ENCODE measurements at places on chromosomes 4 and X.

DNA sequence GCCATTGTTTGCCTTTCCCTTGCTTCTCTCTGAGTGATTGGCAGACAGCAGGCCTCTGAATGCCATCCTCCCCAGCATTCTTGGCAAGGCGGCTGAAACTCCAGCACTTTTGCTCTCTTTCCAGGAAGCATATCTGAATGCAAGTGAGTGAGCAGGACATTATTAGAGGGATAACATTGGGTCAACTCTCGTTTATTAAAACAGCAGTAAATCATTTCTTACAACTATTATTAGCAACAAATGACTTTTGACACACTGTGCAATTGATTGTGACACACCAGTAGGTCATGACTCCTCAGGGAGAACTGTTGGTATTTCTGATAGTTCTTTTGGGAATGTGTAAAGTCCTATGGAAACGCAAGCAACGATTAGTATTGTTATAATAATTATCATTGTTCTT lies 103.8 kb downstream of the EFNB1 start:
- no peak for DNase-seq

DNA sequence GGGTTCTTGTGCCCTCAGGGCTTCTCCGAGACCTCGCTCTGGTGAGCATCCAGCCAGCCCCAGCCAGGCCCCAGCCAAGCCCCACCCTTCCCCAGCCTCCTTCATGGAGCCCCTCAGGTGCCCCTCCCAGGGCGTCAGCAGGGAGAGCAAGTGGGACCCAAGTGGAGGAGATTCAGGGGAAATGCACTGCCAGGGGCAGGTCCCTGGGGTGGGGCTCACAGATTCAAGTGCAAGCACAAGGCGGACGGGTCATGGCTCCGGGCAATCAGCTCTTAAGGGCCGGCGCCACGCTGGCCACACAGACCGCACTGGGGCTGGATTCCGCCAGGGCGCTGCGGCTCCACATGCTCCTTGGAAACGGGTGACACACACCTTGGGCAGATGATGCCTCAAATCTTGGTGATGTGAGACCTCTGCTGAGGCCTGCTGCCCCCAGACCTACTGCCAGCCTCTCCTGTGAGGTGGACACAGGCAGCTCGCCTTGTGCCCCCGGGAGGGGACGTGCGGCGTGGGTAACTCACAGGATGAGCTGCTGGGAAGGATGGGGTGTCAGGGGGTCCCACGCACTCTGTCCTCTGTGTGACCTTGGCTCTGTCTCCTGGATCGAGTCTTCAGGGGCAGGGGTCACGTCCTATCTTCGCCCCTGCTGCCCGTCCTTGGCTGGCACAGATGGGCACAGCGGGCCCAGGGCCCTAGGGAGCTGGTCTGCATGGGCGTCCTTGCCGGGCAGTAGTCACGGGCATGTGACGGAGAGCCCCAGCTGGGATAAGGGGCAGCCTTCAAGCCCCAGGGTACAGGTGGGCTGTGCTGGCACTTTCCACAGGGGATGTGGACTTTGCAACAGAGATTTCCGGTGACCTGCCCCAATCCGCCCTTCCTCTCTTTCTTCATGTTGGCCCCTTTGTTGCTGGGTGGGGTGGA lies 17.1 kb downstream of the NAT8L start:
- DNase-seq, result no peak

GRCh38 chr4:107993969-107994368 lies 4.3 kb downstream of the HADH start:
- DNase-seq, result no peak

DNA sequence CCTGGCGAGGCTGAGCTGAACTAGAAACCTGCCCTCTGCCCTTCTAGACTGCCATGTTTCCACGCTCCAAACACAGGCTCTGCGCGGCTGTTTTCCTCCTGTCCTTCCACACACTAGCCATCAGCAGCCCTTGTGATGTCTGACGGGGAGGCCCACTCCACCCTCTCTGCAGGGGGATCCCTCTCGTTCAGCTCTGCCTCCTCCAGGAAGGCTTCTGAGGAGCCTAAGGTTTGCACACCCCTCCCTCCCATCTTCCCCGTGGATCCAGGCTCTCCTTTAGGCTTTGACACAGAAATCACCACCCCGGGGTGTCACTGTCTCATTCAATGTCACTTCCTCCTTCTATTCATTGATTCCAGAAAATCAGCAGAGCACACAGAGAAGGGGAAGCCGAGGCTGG lies 38.6 kb upstream of the CRMP1 start:
- DNase-seq, result no peak

- DNase-seq, result no peak
Measured at GRCh38 chr4:173538909-173539445, 8.9 kb upstream of the HAND2 start.

DNA sequence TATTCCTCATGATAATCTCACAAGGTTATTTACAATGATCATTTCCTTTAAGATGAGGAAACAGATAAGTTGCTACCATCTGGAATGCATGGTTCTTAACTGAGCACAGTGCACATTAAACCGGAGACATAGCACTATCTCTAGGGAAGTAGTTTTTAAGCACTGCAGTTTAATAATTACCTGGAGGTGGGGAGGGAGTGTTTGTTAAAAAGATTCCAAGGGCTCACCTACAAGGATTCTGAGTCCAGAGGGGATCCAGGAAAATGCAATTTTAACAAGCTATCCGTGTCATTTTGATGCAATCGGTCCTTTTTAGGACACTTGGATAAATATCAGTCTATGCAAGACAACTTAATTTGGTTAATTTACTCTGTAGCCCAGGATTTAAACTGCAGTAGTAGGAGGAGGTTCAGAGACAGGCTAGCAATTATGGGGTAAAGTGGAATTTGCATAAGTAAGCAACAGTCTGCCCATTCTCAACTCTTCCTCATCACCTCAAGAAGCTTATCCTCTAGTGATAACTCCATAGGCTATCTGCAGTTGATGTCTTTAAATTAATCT lies 2.8 kb upstream of the PDLIM5 start:
- DNase-seq, result no peak

DNA sequence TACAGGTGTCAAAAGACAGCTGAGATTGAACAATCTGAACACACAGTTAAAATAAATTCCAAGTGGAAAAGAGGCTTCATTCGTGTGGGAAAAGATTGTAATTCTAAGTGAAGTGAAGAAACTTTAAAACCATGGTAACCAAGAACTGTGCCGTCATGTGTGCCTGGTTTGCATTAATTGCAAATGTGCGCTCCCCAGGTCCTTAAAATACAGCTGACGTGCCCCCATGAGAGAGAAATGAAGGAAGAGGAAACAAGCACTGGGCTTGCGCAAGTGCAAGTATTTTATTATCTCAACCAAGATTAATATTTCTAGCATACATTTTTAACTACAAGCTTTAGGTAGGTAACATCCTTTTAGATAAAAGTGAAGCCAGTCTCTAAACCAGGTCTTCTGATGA lies 92.5 kb downstream of the PARM1 start:
- DNase-seq, result no peak

DNA sequence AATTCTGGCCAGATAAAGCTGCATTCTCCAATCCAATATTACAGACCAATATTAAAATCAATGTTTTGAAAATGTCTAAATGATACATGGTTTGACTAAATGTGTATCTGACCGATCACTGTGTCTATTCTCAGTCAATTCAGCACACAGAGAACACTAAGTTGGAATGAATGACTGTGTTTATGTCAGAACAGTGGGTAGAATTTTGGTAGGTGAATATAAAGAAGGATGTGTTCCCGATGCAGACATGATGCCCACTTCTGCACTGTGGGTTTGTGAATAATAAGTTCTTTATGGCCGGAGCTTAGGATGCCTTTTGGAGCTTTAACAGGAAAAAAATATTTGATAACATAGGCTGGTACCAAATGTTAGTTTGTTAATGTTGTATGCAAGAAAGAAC lies 113.2 kb upstream of the GIMD1 start:
- DNase-seq, result no peak

DNA sequence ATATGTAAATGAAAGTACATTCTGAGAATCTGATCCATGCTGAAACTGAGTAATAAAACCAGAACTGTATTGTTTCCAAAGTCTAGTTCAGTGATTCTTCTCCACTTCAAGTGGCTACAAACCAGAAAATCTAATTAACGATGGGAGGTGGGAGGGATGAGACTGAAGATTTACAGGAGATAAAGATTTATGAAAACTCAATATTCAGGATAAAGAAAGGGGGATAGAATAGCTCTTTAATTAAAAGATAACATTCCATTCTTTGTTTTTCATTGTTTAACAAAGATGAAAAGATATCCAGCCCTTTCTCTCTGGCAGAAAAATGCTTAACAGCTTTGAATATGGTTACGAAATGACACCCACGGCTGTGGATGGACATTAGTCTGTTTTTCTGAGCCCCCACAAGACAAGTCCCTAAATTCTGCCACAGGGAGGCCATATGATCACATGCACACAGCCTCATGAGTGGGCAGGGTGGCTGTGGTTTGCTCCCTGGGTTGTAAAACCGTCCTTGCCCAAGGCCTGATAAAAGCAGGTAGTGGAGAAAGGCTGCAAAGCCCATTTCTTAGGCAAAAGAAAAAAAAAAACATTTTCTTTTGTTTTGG lies 36.4 kb downstream of the TMEM150C start:
- DNase-seq, result no peak

- no peak for DNase-seq
Measured at GRCh38 chr4:79645942-79646341, 237.9 kb upstream of the GK2 start.

- peak; percentile 7 for DNase-seq
Measured at GRCh38 chr4:173334891-173335752, 964 bp upstream of the HMGB2 start.

GRCh38 chrX:16658284-16658683 lies 8.3 kb downstream of the S100G start:
- DNase-seq, result no peak

GRCh38 chr4:47774079-47774478 lies 63.8 kb downstream of the CORIN start:
- no peak for DNase-seq

DNA sequence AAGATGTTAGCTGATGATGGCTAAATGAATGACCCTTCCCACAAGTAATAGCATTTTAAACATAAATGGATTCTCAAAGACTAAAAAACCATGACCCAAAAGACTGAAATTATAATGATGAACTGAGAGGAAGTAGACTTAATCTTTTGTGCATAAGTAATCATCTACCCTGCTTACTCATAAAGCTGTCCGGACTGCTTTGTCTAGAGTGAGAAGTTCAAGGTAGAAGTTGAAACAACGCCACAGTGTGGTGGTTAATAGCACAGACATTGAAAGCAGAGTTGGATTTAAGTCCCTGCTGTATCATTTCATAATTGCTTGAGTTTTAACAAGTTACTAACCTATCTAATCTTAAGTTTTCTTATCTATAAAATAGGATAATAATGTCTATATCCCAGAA lies 346.6 kb downstream of the CENPC start:
- no peak for DNase-seq

- no peak for DNase-seq
Measured at GRCh38 chr4:117700111-117700892, 334.0 kb upstream of the NDST3 start.

DNA sequence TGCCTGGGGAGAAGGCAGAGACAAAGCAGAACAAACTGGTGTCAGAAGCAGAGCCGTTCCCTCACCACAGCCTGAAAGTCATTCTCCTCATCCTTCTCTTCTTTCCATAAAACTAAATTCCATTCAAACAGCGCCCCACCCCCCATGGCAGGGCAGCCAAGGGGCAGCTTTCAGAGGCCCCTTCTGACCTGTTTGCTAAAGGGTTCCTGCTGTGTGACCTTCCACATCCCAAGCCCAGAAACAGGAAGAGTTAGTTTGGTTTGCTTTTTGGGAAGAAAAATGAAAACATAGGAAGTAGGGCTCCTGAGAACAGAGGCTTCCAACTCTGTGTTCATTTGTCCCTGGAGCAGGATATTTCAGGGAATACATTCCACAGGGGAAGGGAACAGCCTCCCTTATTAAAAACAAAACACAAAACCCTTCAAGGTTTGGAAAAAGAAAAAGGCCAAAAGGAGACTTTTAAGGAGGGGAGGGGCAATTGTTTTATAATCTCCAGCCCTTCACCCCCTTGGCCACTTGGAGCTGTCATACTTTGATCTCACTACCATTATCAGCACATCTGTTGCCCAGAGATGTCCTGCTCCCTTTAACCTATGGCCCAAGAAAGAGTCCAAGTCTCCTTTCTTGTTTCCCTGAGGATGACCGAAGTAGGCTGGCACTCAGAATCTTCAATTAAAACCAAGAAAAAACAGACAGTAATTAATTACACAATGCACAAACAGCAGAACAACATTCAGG lies 25.3 kb downstream of the STARD8 start:
- no peak for DNase-seq

GRCh38 chr4:164888096-164888715 lies 11.2 kb downstream of the APELA start:
- no peak for DNase-seq

DNA sequence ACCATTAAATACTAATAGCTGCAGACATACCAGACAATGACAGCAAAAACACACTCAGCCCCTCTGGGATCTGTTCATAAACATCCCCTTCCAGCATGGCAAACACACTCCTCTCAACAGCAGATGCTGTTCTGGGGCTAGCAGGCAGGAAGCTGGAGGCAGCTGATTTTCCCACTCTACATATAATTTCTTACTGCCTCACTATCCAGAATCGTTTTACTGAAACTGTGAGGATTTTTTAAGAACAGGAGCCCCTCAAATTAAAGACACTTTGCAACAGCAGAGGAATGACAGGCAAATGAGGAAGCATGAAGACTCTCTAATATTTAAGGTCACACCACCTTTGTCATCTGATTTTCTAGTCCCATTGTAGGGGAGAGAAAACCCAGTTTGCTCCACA lies 2.2 kb downstream of the MAPK10 start:
- no peak for DNase-seq

GRCh38 chr4:83207497-83208101 lies 77.0 kb downstream of the COQ2 start:
- no peak for DNase-seq

DNA sequence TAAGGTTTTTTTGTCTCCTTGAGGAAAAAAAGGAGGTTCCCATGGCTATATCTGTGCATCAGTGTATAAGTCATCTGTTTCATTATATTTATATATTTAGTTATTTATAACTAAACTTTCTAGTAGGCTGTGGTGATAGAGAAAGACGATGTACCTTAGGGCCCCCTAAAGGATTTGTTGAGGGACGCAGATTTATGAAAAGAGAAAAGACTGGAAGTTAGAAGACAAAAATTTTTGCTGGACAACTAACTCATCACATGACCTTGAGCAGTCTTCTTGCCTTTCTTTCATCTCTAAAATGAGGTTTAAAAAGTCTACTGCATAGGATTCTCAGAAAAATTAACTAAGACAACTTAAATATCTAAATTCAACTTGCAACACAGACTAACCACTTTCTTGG lies 6.1 kb downstream of the GASK1B start:
- DNase-seq, result no peak

DNA sequence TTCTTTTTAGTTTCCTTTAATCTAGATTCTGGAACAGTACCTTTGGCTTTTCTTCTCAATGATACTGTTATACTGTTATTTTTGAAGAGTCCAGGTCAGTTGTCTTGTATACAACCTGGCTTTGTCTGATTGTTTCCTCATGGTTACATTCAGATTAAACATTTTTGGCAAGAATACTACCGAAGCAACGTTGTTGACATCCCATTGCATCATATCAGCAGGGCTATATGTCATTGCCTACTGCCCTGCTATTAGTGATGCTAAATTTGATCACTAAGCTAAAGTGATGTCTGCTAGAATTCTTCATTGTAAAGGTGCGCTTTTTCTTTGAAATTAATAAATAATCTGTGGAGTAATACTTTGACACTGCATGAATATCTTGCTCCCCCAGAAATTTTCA lies 5.8 kb upstream of the ATP1B4 start:
- DNase-seq, result no peak
